ENCODE measurements at places on chromosomes 16 and 17.

GRCh38 chr17:37744961-37745800 is at the start of gene HNF1B:
Gene HNF1B, minus strand, starts transcription at chr17:37745059. Its CDS starts 175 bp downstream, at chr17:37744884.
- H3K27me3 ChIP-seq = no peaks in the 10 kb centered on the region
- peak within 1 kb of the TSS; percentile 56 for H3K4me3 ChIP-seq
- peak within 1 kb of the TSS; percentile 81 for H3K27ac ChIP-seq
- peaks cover 14% of the 10 kb centered on the region for H3K4me1 ChIP-seq
- DNase-seq = peak; percentile 89
- H3K36me3 ChIP-seq = no peaks in the 10 kb centered on the region

DNA sequence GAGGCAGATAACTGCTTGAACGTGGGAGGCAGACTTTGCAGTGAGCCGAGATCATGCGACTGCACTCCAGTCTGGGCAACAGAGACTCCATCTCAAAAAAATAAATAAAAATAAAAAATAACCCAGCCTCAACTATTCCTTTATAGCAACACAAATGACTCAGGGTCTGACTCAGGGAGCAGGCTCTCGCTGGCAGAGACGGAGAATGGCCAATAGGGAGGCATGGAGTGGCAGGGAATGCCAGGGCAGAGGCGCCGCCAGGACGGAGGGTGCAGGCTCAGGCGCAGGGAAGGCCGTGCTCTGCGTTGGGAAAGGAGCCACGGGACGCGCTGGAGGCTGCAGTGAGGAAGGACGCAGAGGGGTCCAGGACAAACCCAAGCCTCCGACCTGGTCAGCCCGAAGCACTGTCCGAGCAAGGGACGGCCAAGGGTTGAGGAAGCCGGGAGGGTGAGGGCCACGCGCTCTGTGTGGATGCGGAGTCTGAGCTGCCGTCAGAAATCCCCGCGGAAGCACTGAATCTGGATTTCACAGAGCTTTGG is 40.3 kb downstream of the PKD1 start:
- no peaks in the 10 kb centered on the region for H3K4me1 ChIP-seq
- H3K27me3 ChIP-seq = no peaks in the 10 kb centered on the region
- no peak overlapping the region for H3K27ac ChIP-seq
- H3K36me3 ChIP-seq = peaks cover 6% of the 10 kb centered on the region
- DNase-seq = no peak
- H3K4me3 ChIP-seq = no peak overlapping the region

DNA sequence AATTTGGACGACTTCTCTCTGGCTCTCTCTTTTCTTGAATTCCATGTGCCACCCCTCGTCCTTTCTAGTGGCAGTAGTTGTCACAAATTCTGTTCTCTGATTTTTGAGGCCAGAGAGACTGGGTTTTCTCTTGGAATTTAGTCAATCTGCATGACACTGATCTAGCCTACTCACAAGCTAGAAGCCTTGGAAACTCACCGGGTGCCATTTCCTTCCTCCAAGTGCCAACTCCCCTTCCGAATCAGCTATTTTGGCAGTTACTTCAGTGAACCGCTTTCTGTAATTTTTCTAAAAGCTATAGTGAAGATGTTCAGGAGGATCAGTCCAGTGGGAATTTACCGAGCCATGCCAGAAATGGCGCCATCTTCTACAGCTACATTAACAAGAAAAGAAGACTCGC is 228.9 kb downstream of the PMP22 start:
- H3K27me3 ChIP-seq = no peaks in the 10 kb centered on the region
- no peak overlapping the region for H3K4me3 ChIP-seq
- DNase-seq = no peak
- H3K4me1 ChIP-seq = no peaks in the 10 kb centered on the region
- H3K27ac ChIP-seq = no peak overlapping the region
- H3K36me3 ChIP-seq = no peaks in the 10 kb centered on the region

GRCh38 chr17:64024781-64025731 is 4.6 kb upstream of the ICAM2 start:
- no peak for DNase-seq
- H3K4me1 ChIP-seq = peaks cover 11% of the 10 kb centered on the region
- no peaks in the 10 kb centered on the region for H3K27me3 ChIP-seq
- H3K4me3 ChIP-seq = peak overlapping the region; percentile 2

DNA sequence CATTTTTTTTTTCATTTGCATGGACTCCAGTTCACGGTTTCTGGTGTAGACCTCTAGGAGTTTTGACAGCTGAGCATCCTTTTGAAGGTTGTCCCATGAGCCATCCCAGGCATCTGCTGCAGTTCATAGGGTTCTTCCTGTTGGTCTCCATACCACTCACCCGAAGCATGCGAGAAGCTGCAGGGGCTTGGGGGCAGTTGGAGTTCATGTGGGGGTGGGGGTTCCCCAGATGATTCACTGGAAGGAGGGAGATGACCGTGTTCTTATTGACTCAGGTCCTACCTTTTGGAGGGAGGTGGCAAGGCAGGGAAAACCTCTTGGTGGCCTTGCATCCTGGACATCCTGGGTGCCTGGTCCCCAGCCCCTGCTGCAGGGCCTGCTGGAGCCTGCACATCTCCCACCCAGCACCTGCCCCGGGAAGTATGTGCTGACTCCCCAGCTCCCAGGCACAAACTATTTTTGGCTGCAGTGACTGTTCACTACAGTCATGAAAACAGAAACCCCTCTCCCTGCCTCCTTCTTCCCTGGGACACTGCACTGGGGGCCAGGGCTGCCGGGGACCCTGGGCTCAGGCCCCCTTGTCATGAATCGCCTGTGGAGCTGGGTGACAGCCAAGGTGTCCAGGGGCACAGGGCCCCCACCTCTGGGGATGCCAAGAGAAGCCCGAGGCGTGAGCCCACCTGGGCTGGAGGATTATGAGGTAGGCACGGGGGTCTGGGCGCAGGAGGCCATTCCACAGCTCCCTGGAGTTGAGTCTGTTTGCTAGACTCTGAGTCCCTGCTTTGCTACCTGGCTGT is 64.9 kb upstream of the LGALS9 start:
- no peaks in the 10 kb centered on the region for H3K36me3 ChIP-seq
- no peak for DNase-seq
- peaks cover 17% of the 10 kb centered on the region for H3K4me1 ChIP-seq
- H3K27ac ChIP-seq = no peak overlapping the region
- H3K4me3 ChIP-seq = no peak overlapping the region

- no peak overlapping the region for H3K27ac ChIP-seq
- H3K4me1 ChIP-seq = no peaks in the 10 kb centered on the region
- no peak overlapping the region for H3K4me3 ChIP-seq
- no peaks in the 10 kb centered on the region for H3K36me3 ChIP-seq
- no peak for DNase-seq
These were observed 73.2 kb upstream of the EFCAB3 start for GRCh38 chr17:62307196-62307595.

GRCh38 chr17:31494259-31495021 is 103.0 kb downstream of the RAB11FIP4 start:
- peak overlapping the region; percentile 96 for H3K27ac ChIP-seq
- H3K4me3 ChIP-seq = no peak overlapping the region
- no peak for DNase-seq
- H3K36me3 ChIP-seq = no peaks in the 10 kb centered on the region
- peaks cover 75% of the 10 kb centered on the region for H3K4me1 ChIP-seq
- H3K27me3 ChIP-seq = no peaks in the 10 kb centered on the region

GRCh38 chr17:16255481-16255921 is 38.5 kb downstream of the PIGL start:
- H3K27ac ChIP-seq = peak overlapping the region; percentile 77
- peak; percentile 82 for DNase-seq
- no peaks in the 10 kb centered on the region for H3K36me3 ChIP-seq
- H3K4me3 ChIP-seq = no peak overlapping the region

DNA sequence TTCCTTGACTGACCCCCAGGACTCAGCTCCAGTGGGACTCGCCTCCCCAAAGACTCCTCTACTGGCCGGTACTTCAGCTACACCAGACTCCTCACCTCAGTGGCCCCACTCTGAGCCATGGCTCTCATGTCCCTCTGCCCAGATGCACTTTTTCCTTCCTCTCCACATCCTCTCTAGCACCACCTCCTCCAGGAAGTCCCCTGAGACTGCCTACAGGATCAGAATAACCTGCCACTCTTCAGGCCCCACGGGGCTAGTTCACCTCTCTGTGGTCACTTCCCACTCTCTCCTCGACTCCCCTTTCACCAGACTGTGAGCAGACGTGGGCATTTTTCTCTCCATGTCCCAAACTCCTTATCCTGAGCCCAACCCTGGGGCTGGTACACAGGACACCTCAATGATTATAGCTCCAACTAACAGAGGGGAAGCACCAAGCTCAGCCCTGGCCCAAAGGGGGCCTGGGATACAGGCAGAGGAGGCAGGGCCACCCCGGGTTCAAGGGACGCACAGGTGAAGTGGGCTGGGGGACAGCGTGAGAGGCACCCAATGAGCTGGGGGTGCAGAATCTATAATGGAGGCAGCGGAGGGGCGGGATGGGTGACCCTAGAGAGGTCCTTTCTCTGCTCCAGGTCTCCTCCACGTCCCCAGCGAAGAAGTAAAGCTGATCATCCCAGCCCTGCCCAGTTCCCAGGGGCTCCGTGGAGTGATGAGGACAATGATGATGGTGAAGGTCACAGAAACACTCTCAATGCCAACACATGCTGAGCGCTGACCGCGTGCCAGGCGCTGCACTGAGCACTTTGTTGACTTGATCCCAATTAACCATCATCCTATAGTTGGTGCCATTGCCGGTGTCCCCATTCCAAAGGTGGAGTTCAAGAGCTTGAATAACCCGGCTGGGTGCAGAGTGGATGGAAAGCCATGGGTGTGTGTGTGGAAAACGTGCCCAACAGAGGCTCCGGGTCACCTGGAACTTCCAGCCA is 3.9 kb downstream of the TRPV3 start:
- H3K27me3 ChIP-seq = no peaks in the 10 kb centered on the region
- no peak overlapping the region for H3K4me3 ChIP-seq
- H3K27ac ChIP-seq = no peak overlapping the region
- H3K4me1 ChIP-seq = no peaks in the 10 kb centered on the region
- no peak for DNase-seq

DNA sequence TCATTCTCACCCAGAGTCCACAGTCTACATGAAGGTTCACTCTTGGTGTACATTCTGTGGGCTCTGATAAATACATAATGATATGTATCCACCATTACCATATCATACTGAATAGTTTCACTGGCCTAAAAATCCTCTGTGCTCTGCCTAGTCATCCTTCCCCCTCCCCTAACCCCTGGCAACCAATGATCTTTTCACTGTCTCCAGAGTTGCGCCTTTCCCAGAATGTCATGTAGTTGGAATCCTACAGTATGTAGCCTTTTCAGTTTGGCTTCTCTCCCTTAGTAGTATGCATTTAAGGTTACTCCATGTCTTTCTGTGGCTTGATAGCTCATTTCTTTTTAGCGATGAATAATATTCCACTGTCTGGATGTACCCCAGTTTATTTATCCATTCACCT is 101.3 kb downstream of the NOG start:
- H3K4me1 ChIP-seq = no peaks in the 10 kb centered on the region
- H3K36me3 ChIP-seq = no peaks in the 10 kb centered on the region
- H3K27ac ChIP-seq = no peak overlapping the region

- DNase-seq = no peak
- H3K27ac ChIP-seq = no peak overlapping the region
- no peaks in the 10 kb centered on the region for H3K4me1 ChIP-seq
- H3K4me3 ChIP-seq = no peak overlapping the region
- no peaks in the 10 kb centered on the region for H3K27me3 ChIP-seq
These were observed 34.9 kb upstream of the TANC2 start for GRCh38 chr17:62931101-62931500.

DNA sequence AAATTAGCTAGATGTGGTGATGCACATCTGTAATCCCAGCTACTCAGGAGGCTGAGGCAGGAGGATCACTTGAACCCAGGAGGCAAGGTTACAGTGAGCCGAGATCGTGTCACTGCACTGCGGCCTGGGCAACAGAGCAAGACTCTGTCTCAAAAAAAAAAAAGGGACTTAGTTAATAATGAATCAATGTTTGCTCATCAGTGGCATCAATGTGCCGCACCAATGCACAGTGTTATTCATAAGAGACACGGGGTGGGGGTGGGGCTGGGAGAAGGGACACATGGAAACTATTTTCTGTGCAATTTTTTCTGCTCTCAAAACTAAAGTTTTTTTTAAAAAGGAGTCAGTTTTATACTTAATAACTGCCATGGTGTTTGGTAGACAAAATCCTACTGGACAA is 6.8 kb upstream of the ATP2C2 start:
- no peak overlapping the region for H3K27ac ChIP-seq
- H3K27me3 ChIP-seq = no peaks in the 10 kb centered on the region

- no peaks in the 10 kb centered on the region for H3K4me1 ChIP-seq
- no peaks in the 10 kb centered on the region for H3K27me3 ChIP-seq
- H3K36me3 ChIP-seq = no peaks in the 10 kb centered on the region
- H3K27ac ChIP-seq = no peak overlapping the region
- no peak overlapping the region for H3K4me3 ChIP-seq
These were observed 434.8 kb downstream of the SLC39A11 start for GRCh38 chr17:72657467-72658317.

DNA sequence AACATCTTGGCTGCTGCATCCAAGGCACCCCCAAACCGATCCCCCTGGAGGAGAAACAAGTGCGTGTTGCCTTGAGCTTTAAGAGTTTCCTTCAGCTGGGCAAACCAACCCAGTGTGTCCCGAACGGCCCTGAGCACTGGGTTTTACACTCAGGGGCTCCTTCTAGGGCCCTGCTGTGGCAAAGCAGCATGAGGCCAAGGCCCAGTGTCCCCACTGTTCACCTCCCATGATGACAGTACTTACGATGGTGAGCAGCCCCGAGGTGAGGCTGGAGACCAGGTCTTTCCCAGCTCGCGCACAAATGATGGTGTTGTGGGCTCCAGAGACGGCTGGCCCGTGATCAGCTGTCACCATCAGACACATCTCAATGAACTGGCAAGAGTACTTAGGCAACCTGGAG is 6.6 kb upstream of the KLHL11 start:
- DNase-seq = no peak
- peaks cover 14% of the 10 kb centered on the region for H3K36me3 ChIP-seq
- H3K27me3 ChIP-seq = no peaks in the 10 kb centered on the region
- H3K27ac ChIP-seq = no peak overlapping the region

DNA sequence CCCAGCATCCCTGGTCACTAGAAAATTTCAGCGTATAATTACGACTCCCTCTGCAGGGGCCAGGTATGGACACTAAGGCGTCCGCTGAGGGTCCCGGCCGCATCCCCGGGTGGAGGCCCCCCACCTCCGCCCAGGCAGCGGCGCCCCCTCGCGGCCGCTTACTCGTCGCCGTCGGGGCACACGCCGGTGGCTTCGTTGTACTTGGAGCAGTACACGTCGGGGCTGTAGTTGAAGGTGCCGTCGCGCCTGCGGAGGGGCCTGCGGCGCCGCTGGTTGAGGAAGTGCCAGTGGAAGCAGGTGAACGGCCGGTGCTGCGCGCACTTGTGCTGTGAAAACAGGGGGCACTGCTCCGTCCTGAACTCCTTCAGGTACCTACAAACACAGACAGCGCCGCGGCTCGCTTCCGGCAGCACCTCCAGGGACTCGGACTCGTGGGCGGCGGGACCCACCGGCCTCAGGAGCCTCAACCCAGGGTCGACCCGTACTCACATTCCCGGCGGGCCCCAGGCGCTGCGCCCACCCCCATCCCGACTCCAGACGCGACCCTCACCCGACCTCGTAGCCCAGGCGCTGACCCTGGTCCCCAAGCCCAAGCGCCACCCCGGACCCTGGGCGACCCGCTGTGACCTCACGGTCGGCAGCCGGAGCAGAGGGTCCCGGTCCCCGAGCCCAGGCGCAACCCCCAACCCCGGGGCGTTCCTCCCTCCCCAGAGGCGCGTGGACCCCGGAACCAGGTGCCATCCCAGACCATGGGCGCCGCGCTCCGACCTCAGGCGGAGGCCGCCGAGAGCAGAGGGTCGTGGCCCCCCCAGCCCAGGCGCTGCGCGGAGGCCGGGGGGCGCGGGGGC is 596 bp downstream of the UNKL start:
- H3K4me1 ChIP-seq = no peaks in the 10 kb centered on the region
- H3K36me3 ChIP-seq = no peaks in the 10 kb centered on the region
- peak overlapping the region; percentile 88 for H3K4me3 ChIP-seq
- peak; percentile 51 for DNase-seq
- peak overlapping the region; percentile 39 for H3K27ac ChIP-seq
